ENCODE measurements at places on chromosomes 7 and 10.
A peak's percentile ranks its signal among the peaks of the same experiment; 100 is the strongest.

GRCh38 chr7:124459101-124460055 is 306.2 kb downstream of the GPR37 start:
- peak; percentile 14 for DNase-seq

GRCh38 chr7:83413424-83413823 is 235.5 kb downstream of the SEMA3E start:
- DNase-seq: peak; percentile 36

GRCh38 chr7:128885370-128886187 is 22.9 kb downstream of the ATP6V1F start:
- no peak for DNase-seq

- DNase-seq: peak; percentile 69
Measured at GRCh38 chr7:151059367-151060112, at the start of gene SLC4A2. Gene SLC4A2, plus strand, starts transcription at chr7:151059589. Its CDS starts 2,399 bp downstream, at chr7:151061988.

- DNase-seq: peak; percentile 11
Measured at GRCh38 chr7:152674860-152675758, 832 bp downstream of the XRCC2 start.

GRCh38 chr7:115558161-115558560 is 472.4 kb downstream of the TFEC start:
- no peak for DNase-seq

DNA sequence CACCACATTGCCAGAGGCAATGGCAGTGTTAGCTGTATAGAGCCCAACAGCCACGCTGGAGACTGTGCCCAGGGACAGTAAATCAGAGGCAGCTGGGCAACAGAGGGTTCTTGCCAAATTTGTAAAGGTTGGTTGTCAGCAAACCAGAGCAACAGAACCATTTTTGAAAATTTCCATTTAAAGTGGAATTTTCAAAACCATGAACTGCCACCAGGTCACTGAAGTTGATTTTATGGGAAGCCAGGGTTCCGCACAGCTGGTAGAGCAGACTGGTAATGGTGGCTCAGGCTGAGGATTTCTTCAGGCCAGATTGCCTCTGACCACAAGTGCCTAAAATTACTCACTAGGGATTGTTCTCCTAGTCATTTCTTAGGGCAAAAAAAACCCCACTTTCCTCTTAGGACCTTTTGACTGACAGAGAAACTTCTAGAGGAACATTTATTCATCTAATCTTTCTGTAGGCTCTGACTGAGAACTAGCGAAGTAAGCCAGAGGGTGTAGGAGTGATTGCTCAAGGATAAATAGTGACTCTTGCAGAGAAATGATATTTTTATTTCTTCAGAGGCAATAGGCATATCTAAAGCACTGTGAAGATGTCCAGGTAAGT is 342.4 kb downstream of the BBS9 start:
- no peak for DNase-seq

DNA sequence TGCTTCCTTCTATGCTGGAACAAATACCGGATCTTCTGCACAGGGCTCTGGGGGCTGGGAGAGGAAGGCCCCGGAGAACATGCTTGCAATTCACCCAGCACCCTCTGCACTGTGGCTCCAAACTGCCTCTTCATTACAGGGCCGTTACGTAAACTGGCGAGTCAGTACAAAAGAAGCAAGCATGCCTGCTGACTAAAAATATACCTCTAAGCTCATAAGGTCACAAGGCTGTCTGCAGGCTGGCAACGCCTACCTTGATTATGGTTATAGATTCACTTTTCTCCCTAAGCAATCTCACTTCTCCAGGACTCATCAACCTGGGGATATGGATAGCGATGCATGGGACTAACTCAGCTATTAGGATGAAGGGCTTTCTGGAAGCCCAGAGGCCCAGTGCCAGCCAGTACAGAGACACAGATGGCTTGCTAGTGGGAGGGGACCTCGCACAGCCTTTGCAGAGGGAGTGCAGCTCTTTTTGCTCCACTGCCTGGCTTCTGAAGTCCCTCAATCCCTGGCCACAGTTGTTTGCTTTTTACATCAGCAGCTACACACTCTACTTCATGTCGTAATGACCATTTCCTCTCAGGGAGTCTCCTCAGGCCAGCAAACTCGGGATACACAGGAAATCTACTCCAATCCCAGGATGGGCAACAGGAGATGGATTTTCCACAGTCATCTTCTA is 96.1 kb downstream of the SH3PXD2A start:
- DNase-seq: peak; percentile 88

DNA sequence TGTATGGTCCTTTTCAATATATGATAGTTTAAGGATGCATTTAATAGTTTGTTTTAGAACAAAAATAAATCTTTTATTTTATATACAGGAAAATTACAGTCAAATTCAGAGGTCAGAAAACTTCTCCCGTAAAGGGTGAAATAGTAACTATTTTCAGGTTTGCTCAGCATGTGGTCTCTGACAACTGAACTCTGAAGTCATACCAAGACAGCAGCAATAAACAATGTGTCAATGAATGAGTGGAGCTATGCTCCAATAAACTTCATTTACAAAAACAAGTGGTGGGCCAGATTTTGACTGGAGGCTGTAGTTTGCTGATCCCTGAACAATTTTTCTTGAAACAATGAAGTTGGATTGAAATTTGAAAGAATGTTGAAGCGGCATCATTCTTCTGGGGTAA is 123.6 kb downstream of the ZNF248 start:
- DNase-seq: no peak

- DNase-seq: peak; percentile 86
Measured at GRCh38 chr10:109922976-109923921, at the start of gene XPNPEP1. Gene XPNPEP1, minus strand, starts transcription at chr10:109923511. Its CDS starts 78 bp downstream, at chr10:109923433.

GRCh38 chr10:69781576-69781975 is 20.1 kb upstream of the COL13A1 start:
- DNase-seq: no peak

DNA sequence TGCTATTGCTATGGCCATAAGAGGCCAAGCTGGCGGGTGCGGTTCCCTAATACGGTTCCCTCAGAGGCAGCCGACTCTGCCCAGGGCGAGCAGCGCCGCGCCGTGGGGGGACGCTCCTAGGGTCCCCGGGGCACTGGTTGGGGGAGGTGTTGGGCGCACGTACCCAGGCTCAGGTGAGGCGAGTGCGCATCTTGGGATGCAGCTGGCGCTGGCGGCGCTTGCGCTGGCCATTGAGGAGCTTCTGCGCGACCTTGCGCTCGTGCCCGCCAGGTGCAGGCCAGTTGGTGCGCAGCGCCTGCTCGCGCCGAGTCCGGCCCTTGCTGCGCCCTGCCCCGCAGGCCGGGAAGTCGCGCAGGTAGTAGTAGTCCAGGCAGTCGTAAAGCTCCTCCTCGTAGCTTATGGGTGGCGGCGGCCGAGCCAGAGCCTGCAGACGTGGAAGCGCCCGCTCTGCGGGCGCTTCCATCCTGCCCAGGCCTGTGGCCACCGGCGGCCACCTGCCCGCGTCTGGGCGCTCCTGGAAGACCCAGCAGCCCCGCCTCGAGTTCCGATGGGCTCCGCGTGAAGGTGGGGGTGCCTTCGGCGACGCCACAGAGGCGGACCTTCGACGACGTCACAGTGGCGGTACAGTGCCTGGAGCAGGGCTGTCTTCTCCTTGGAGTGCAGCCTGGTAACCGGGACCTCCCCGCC is at the start of gene NUPR2:
NUPR2 (minus strand) TSS at position 566 of the 687 bp plus-strand sequence; CDS start at position 463, 103 bp downstream.
- peak; percentile 31 for DNase-seq

GRCh38 chr7:3370068-3370830 is 69.2 kb downstream of the SDK1 start:
- DNase-seq: no peak

GRCh38 chr7:137741443-137741842 is 105.3 kb downstream of the DGKI start:
- DNase-seq: no peak

DNA sequence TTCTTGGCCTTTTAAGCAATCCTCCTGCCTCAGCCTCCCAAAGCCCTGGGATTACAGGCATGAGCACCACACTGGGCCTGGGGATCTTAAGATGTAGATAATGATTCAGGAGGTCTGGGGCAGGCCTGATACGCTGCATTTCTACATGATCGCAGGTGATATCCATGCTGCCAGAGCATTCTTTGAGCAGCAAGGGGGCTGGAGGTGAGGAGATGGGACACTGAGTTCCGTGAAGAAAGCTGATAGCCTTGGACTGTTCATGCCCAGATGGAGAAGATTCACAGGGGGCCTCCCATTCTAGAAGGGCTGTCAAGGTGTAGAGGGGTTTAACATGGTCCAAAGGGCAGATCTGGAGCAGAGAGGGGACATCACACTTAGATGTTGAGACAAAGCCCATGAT is 480.3 kb downstream of the RPS24 start:
- DNase-seq: no peak

- no peak for DNase-seq
Measured at GRCh38 chr7:90719155-90719554, 123.0 kb downstream of the CDK14 start.

DNA sequence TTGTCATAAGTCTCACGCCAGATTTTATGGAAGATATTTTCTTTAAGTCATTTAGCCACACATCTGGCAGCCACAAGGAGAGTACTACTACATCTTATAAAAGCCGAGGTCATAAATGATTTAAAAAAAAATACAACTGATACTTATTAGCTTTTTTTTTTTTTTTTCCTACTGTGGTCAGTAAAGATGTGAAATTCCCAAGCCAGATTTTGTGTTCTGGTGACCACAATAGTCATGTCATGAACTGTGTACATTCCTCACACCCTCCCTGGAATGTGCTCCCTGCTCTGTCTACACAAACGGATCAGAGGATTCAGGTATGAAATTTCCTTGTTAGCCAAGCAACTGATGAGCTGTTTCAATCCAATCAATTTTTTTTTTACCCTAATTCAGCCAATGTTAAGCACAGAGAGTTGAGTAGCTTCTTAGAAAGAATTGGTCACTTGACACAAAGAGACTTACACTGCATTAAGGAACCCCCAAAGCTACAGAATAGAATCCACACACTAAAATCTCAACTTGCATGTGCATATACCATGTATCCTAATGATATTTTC is 54.7 kb downstream of the CHRM2 start:
- no peak for DNase-seq

DNA sequence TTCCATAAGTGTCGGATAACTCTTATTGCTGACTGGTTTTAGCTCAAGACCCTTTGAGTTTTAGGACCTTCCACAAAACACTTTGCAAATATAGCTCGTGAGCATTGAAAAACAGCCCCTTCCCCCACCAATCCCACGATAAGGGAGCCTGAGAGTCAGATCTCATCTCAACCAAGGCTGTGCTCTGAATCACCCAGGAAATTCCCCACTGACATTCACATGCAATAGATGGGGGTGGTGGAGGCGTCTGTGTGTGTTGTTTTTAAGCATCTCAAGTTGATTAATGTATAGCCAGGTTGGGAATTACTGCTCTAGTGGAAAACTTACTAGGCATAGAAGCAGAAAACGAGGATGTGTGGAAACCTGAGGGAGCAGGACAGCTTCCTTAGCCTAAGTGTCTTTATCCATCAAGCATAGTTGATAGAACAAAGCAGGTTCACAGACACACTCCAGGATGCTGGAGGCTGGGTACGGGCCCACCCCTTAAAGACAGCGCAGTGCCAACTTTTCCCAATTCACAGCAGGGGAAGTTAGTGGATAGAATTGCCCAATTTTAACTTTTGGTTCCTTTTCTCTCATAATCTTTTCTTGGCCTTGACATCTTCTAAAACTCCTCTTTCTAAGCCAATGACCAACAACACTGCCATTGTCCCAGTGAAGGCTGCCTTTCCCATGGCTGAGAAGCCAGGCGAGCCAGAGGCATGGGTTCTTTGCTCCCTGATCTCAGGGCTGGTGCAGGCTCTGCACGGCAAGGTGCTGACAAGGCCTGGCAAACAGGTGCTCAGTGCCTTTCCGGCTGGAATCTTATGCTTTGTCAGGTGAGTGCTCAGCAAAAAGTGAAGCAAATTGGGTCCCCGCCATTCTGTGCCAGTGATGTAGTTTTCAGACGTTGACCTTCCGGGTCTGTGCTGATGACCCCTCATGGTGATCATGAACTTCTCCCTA is 98.5 kb upstream of the INSIG1 start:
- DNase-seq: peak; percentile 45

DNA sequence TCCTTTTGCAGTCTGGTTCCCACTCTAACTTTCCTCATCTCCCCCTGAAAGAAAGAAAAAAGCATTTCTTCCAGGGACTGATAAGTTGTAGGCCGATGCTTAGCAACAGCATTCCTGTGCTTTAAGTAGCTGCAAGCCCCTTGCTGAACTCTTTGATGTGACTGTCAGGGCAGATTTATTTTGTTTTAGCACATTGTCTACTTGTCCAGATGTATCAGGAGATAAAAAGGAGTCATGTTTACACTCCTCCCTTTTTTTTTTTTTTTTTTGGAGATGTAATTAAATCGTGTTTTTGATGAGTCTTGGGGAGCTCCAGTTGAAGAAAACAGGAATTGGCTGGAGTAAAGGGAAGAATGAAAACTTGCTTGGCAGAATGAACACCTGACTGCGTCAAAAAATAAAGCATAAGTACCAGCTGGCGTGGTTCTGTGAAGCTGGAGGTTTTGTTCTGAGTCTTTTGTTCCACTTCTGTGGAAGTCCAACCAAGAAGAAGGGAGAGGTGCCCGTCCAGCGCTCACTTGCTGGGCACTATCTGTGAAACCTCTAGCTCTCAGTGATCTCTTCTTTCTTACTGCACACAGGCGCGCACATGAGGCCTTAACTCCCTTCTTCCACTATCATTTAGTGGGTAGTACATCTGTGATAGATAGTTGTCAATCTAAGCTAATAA is 871.7 kb downstream of the LRMDA start:
- DNase-seq: no peak

- DNase-seq: no peak
Measured at GRCh38 chr10:131710142-131710861, 190.5 kb upstream of the PPP2R2D start.

DNA sequence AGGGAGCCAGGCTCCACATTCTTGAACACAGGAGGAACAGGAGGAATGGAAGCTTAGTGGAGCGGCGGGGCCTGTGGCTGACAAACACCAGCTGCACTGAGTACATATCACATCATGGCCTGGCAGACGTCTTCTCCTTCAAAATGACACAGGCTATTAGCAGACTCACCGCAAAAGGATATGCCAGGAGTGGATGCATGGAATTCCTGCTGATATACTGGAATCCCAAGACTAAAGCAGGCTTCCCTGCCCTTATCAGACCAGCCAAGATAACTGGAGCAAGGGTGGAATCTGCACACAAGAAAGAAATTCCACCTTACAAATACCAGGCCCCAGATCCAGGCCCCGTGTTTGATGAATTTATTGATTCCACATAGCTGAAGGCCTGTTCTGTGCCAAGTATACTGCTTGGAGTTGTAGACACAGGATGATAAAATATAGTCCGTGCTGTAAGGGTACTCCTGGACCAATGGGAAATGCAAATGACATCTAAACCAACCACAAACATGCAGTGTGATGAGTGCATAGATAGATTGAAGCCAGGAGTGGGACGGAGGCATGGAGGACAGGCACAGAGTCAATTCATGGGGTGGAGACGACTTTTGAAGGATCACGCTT is 480.5 kb upstream of the ZMIZ1 start:
- DNase-seq: no peak

- no peak for DNase-seq
Measured at GRCh38 chr7:6273917-6274630, 1.6 kb upstream of the CYTH3 start.

- no peak for DNase-seq
Measured at GRCh38 chr7:7738622-7739021, 20.2 kb upstream of the RPA3 start.

All from epithelial cell of esophagus (primary cell).